Activated B cell treated with CpG ODN at 0.5 μM for 24 hours (primary cell): ENCODE measurements at places on chromosomes 6 and 20. TPM values are rescaled to one million over a fixed set of nuclear protein-coding genes. Genes with fewer than 3 reads are reported as not detected.
A peak's percentile ranks its signal among the peaks of the same experiment; 100 is the strongest.

The TRIM15 gene
- not detected in 2 replicates for total RNA-seq

- peaks cover 31% of the 10 kb centered on the region for H3K36me3 ChIP-seq
- no peak for DNase-seq
- H3K27ac ChIP-seq: peak overlapping the region; percentile 92
- H3K4me3 ChIP-seq: peak overlapping the region; percentile 90
- H3K4me1 ChIP-seq: peaks cover 29% of the 10 kb centered on the region
Measured at GRCh38 chr20:35284992-35285805, 627 bp upstream of the EIF6 start.

DNA sequence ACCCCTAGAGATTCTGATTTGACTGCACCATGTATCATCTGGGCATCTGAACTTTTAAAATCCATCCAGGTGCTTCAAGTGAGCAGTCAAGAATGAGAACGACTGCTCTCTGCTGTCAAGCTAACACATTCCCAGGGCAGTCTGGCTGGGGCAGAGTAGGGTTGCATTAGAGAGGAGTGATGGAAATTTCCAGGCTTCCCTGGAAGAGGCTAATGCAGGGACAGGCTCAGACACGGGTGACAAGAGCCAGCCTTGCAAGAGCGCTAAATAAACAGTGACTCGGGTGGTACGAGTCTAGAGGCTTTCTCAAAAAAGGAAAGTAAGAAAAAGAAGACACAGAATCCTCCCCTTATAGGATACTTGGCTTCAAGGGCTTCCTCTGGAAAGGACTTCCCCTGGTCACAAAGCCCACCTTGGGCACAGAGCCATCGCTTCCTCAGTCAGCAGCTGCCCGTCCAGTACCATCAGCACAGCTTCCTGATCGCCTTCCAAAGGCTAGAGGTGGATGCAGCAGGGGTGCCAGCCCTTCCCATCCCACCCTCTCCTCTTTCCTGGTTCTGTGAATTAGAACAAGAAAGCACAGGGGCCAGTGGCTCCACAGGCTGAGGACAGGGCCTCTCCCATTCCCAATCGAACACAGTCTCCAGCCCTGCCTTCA is 177.4 kb upstream of the RREB1 start:
- H3K4me1 ChIP-seq: peaks cover 22% of the 10 kb centered on the region
- H3K36me3 ChIP-seq: no peaks in the 10 kb centered on the region
- peaks cover 6% of the 10 kb centered on the region for H3K27me3 ChIP-seq
- no peak overlapping the region for H3K4me3 ChIP-seq
- peak overlapping the region; percentile 42 for H3K27ac ChIP-seq

The RIMS4 gene
- total RNA-seq: not detected in 2 replicates

- H3K4me3 ChIP-seq: no peak overlapping the region
- H3K27ac ChIP-seq: no peak overlapping the region
- H3K4me1 ChIP-seq: peaks cover 9% of the 10 kb centered on the region
Measured at GRCh38 chr6:73644030-73644429, 9.8 kb downstream of the SLC17A5 start.

GRCh38 chr20:35700625-35701148 is 1.5 kb downstream of the ROMO1 start:
- H3K4me3 ChIP-seq: peak overlapping the region; percentile 97
- H3K36me3 ChIP-seq: peaks cover 73% of the 10 kb centered on the region
- DNase-seq: no peak
- H3K27ac ChIP-seq: peak overlapping the region; percentile 11
- peaks cover 27% of the 10 kb centered on the region for H3K4me1 ChIP-seq

GRCh38 chr6:150142097-150142669 is 661 bp upstream of the PPP1R14C start:
- H3K4me1 ChIP-seq: peaks cover 27% of the 10 kb centered on the region
- no peak for DNase-seq
- H3K36me3 ChIP-seq: no peaks in the 10 kb centered on the region
- H3K4me3 ChIP-seq: peak overlapping the region; percentile 65
- peaks cover 51% of the 10 kb centered on the region for H3K27me3 ChIP-seq
- H3K27ac ChIP-seq: no peak overlapping the region

DNA sequence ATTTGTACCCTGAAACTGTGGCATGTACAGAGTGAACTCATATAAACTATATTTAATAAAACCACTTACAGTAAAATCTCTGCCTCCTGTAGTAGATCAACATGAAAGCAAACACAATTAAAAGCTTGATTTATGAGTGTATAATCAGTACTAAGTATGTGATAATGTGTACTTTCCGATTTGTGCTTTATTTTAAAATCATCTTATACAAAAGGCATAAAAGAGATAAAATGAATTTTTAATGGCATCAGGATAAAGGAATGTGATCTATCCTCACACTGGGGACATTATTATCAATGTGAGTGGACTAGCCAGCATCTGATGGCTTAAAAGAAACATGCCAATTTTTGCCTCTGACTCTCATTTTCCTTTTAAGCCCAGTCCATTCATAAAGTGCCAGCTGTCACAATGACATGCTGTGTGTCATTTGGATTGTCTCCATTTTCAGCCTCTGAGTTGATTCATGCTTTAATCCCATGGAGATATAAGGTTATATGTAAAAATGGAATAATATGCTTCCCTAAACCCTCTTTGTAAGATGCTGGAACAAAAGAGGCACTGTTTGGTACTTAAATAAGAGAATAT is 831.6 kb upstream of the EYS start:
- no peaks in the 10 kb centered on the region for H3K36me3 ChIP-seq
- no peak overlapping the region for H3K27ac ChIP-seq
- no peaks in the 10 kb centered on the region for H3K27me3 ChIP-seq
- no peak for DNase-seq
- no peaks in the 10 kb centered on the region for H3K4me1 ChIP-seq

The ZSCAN26 gene
- 16.0 and 17.8 TPM in 2 replicates for total RNA-seq

DNA sequence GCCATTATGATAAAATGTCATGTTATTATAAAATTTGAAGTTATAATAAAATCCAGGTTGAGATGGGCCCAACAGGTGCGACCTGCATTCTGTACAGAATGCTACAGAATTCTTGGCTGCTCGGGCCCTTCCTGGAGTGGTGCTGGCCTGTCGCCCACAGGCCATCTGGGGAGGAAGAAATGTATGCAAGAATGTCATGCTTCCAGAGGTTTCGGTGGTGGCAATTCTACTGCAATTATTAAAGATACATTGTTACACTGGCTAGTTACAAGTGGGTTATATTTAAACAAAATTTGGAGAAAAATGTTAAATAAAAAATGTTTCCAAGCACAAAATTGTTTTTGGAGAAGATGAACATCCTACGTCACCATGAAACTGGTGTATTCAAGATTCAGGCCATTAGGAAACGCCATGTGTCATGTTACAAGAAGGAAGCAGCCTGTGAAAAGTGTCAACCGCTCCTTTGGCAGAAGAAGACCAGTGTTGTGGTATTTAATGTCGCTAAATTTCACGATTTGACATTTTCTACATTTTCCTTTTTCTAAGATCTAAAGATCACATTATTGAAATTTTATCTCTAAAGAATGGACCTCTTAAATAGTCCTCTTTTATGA is 7.1 kb downstream of the RAMACL start:
- no peaks in the 10 kb centered on the region for H3K27me3 ChIP-seq
- H3K4me1 ChIP-seq: no peaks in the 10 kb centered on the region
- H3K27ac ChIP-seq: no peak overlapping the region
- H3K36me3 ChIP-seq: peaks cover 2% of the 10 kb centered on the region
- no peak overlapping the region for H3K4me3 ChIP-seq

The WFDC10B gene
- not detected in 2 replicates for total RNA-seq

The BPIFA3 gene
- total RNA-seq: not detected in 2 replicates

- DNase-seq: no peak
- H3K27me3 ChIP-seq: peaks cover 11% of the 10 kb centered on the region
- no peaks in the 10 kb centered on the region for H3K4me1 ChIP-seq
- H3K27ac ChIP-seq: no peak overlapping the region
- no peak overlapping the region for H3K4me3 ChIP-seq
Measured at GRCh38 chr6:150403458-150404246, 34.8 kb downstream of the IYD start.

- H3K4me1 ChIP-seq: peaks cover 9% of the 10 kb centered on the region
- H3K36me3 ChIP-seq: no peaks in the 10 kb centered on the region
- H3K4me3 ChIP-seq: no peak overlapping the region
- no peak for DNase-seq
- H3K27me3 ChIP-seq: peaks cover 19% of the 10 kb centered on the region
Measured at GRCh38 chr20:19775353-19776253, 17.5 kb downstream of the RIN2 start.

DNA sequence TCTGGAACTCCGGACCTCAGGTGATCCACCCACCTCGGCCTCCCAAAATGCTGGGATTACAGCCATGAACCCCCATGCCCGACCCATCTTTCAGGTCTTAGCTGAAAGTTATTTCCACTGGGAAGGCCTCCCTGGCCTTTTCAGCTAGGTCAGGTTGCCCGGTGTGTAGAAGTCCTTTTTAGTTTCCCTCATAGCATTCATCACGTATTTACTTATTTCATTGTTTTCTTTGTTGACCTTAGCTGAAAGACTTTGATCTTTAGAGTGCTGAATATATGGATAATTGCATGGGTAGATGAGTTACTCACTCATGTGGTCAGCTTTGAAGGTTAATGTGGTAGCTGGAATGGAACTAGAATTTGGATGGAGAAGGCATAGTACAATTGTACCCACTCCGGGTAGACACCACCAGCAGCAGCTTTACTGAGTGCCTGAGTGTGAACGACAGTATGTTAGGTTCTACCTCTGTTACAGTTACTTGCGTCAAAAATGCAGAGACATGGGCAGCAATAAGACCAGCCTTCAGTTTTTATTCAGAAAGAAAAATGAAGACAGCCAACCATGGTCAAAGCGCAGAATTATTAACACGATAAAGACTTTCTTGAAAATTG is 9.1 kb downstream of the KIZ start:
- H3K27me3 ChIP-seq: no peaks in the 10 kb centered on the region
- no peak overlapping the region for H3K4me3 ChIP-seq
- no peaks in the 10 kb centered on the region for H3K4me1 ChIP-seq
- no peak overlapping the region for H3K27ac ChIP-seq
- peaks cover 65% of the 10 kb centered on the region for H3K36me3 ChIP-seq

The SLC25A27 gene
- 0.29 and 0.78 TPM in 2 replicates for total RNA-seq

- H3K27ac ChIP-seq: no peak overlapping the region
- H3K36me3 ChIP-seq: peaks cover 19% of the 10 kb centered on the region
- no peaks in the 10 kb centered on the region for H3K27me3 ChIP-seq
- no peak for DNase-seq
Measured at GRCh38 chr6:70823651-70824050, 133.2 kb downstream of the B3GAT2 start.

DNA sequence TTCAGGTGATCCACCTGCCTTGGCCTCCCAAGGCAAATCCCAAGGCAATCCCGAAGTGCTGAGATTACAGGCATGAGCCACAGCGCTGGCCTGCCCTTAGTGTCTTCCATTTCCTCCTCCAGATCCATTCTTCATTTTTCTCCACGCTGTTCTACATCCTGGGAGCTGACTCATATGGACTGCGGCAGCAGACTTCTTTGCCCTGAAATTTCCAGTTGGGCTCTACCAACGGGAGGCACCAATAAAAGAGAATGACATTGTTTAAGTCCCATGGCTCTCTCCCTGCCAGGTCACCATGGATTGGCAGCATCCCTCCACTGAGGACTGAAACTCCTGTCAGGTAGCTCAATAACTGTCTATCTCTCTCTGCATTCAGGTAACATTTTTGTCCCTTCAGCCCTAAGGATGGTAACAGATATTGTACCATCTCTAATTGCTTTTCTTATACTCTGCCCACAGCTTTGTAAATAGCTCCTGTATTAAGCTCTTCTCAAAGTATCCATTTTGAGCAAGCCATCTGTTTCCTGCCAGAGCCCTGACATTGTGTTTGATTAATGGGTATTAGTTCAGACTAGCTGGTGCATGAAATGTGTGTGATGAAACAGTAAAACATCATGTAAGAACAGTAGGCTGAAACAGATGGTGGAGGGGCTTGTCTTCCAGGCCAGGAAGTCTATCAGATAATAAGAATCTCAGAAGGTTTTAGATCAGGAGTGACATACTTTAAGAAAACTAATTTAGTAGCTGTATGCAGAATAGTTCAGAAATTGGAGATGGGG is 3.6 kb downstream of the TBCC start:
- no peak overlapping the region for H3K27ac ChIP-seq
- H3K36me3 ChIP-seq: peaks cover 10% of the 10 kb centered on the region
- peak overlapping the region; percentile 21 for H3K4me3 ChIP-seq
- H3K4me1 ChIP-seq: peaks cover 20% of the 10 kb centered on the region

DNA sequence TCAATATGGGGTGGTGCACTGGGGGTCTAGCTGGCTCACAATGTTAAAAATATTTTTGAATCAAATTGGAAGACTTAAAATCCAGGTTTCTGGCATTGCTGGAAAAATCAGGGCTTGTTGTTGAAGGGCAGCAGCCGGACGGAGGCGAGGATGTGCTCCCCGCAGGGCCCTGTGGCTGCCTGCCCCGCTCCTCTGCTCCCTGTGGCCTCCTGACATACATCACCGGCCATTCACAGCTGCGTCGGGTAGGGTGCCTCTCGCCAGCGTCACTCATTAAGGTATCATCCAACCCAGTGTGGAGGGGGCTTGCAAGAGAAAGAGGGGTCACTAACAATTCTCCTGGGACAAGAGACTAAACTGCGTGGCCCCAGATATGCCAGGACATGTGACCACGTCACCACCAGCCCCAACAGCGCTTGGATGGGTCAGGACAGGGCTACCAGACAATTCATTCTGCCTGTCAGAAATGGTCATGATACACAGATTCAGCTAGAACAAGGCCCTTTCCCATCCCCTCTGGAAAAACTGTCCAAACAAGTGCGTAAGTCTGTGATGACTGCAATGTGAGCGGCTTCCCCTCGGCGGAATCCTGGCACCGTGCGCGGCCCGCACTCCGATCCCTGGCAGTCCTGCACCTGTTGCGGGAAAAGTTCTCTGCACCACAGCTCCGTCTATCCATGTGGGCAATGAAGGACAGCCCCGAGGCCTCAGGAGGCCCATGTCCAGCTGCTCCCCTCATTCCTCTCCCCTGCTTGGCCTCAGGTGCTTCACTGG is 12.0 kb downstream of the GATA5 start:
- H3K27ac ChIP-seq: no peak overlapping the region
- no peaks in the 10 kb centered on the region for H3K36me3 ChIP-seq
- H3K4me1 ChIP-seq: no peaks in the 10 kb centered on the region

- no peak overlapping the region for H3K27ac ChIP-seq
- no peaks in the 10 kb centered on the region for H3K36me3 ChIP-seq
- peaks cover 3% of the 10 kb centered on the region for H3K27me3 ChIP-seq
- no peak for DNase-seq
- no peaks in the 10 kb centered on the region for H3K4me1 ChIP-seq
- no peak overlapping the region for H3K4me3 ChIP-seq
Measured at GRCh38 chr20:63417097-63417737, 55.2 kb downstream of the KCNQ2 start.

DNA sequence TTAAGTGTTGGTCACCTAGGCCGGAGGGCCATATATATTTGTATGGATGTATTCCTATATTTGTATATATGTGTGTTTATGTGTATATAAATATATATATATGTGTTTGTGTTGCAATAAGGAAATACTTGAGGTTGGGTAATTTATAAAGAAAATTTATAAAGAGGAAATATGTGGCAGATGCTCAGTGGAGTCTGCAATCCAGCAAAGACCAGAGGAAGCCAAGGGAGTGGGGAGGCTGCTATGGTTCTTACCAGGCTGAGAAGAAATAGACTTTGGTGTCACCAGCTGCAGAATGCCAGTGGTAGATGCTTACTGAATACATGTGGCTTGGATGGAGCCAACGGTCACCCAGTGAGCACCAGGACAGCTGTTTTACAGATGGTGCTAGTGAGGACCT is 97.4 kb upstream of the ELOVL5 start:
- no peaks in the 10 kb centered on the region for H3K36me3 ChIP-seq
- no peak for DNase-seq
- no peak overlapping the region for H3K27ac ChIP-seq
- H3K4me3 ChIP-seq: no peak overlapping the region

The BTN1A1 gene
- total RNA-seq: 0.18 and 0.46 TPM in 2 replicates

The CCN2 gene
- total RNA-seq: 0.27 and 0.35 TPM in 2 replicates
